NCI-H524 (cell line): ENCODE measurements at places on chromosomes 12 and 14.

DNA sequence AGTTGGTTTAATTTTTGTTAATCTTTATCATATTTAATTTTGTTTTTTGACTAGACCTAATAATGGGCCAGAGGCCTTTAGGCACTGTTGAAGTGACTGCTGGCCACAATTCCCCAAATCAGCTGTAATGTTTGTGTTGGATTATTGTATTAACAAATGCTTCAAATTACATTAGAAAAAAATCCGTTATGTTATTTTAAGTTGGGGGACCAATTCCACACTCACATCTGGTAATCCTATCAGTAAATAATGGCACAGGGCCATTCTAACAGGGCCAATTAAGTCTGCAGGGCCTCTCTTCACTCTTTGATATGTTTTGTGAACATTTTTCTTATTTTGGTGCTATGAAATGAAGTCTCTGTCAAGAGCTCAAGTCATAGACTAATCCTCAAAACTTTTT is 39.6 kb downstream of the CHST11 start:
- no peak for DNase-seq

DNA sequence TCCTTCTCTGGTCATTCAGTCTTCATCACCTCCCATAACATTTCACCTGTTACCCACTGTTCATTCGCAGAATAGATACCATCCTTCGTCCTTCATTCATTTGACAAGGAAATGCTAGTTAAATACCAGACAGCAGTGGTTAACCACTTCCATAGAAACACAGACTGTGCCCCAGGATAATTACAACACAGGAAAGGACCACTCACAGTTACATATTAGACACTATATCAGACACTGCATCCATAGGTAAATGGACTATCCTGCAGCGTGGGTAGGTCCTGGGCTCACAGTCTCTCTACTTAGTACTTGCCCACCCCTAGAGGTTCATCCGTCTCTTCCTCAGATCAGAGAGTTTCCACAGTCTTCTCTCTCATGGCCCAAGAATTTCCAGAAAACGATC is 1044.6 kb downstream of the VRK1 start:
- DNase-seq: no peak

DNA sequence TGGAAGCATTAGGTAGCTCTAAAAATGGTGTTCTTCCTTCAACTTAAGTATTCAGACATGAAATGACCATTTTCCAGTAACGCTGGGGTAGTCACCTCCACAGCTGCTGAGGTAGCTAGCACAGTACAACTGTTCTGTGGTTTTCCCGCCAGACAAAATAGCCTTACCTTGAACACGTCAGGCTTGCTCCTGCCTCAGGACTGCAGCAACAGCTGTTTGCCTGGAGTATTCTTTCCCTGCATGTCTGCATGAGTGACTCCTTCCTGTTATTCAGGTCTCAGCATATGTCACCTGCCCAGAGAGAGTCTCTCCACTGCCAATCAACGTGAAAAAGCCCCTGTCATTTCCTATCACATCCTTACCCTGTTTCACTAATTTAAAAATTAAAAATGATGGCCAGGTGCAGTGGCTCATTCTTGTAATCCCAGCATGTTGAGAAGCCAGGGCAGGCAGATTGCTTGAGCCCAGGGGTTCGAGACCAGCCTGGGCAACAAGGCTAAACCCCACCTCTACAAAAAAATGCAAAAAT is 37.9 kb downstream of the WDR89 start:
- DNase-seq: no peak

GRCh38 chr12:52644078-52644415 is 8.0 kb downstream of the KRT2 start:
- DNase-seq: no peak

DNA sequence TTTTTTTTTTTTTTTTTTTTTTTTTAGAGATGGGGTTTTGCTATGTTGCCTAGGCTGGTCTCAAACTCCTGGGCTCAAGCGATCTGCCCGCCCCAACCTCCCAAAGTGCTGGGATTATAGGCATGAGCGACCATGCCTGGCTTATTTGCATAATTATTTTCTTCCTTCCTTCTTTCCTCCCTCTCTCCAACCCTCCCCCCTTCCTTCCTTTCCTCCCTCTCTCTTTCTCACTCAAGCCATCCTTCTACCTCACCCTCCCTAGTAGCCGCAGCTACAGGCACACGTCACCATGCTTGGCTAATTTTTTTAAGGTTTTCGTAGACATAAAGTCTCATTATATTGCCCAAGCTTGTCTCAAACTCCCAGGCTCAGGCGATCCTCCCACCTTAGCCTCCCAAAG is 83.8 kb downstream of the PEBP1 start:
- DNase-seq: no peak

DNA sequence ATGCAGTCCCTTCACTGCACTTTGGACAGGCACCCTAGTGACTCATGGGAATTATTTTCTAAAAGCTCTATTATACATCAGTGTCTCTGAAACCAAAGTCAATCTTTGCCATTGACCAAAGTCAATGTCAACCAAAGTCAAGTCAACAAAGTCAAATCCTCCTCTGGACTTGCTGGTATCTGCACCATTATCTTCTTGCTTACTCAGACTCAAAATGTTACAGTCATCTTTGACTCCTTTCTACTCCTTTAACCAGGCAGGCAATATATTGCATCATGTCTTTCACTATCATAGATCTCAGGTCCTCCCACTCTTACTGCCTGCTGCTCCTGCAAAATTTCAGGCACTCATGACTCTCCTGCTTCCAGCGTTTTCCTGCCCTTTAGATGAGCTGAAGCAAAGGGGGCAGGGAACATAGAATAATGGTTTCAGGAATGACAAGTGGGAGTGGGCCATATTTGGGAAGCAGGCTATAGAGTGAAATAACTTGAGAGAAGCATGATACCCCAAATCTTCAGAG is 39.2 kb downstream of the IGF1 start:
- no peak for DNase-seq

- DNase-seq: no peak
Observed at GRCh38 chr14:58628406-58628805, 9.4 kb upstream of the DACT1 start.

- peak; percentile 38 for DNase-seq
Observed at GRCh38 chr12:123905319-123905925, 67.2 kb downstream of the CCDC92 start.

DNA sequence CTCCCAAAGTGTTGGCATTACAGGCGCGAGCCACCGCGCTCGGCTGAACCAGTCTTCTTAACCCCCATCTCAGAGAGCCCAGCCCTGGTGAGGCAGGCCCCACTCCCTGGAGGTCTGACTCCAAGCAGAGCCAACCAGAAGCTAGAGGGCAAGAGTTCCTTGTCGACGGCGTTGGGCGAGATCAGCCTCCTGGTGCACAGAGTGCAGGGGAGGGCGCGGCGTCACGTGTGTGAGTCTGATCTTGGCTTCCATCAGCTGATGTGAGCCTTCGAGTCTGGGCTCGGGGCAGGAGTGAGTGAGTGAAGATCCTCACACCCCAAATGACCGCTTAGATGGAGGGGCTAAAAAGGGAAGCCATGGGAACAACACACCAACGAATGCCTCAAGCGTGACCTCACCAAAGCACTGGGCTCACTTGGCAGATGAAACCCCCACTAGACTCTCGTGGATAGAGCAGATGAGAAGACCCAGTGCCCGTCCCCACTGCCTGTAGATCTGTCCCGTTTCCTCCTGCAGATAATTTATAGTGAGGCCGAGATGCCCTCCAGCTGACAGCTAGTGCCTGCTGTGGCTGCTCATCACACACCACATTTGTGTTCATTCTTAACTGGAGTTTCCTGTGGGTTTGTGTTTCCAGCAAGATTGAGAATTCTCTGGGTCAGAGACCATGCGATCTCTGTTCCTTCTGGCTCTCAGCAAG is 28.6 kb upstream of the ADGRD1 start:
- no peak for DNase-seq

DNA sequence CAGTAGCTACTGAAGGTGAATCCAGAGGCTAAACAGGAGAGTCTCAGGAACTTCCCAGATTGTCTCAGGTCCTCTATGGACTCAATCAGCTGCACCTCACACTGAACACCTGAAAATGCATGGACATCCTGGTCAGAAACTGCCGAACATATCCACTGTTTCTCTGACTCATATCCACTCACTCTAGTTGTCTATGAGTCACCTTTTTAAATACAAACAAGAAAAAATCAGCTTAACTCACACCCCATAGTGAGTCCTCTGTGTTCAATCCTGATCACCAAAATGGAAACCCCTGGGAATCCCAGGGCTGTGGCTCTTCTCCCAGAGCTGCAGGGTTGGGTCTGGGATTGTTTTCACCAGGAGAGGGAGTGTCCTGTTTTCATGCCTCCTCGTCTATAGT is 556.7 kb downstream of the TMEM121 start:
- DNase-seq: no peak

GRCh38 chr12:1872001-1872400 is 46.5 kb downstream of the CACNA2D4 start:
- no peak for DNase-seq

- no peak for DNase-seq
Observed at GRCh38 chr14:86847140-86847539, 1145.8 kb downstream of the GALC start.

GRCh38 chr12:64824500-64825142 is at the start of gene TBC1D30:
TBC1D30 (plus strand) TSS chr12:64824647; CDS start chr12:64824880, 233 bp downstream.
- DNase-seq: peak; percentile 51

DNA sequence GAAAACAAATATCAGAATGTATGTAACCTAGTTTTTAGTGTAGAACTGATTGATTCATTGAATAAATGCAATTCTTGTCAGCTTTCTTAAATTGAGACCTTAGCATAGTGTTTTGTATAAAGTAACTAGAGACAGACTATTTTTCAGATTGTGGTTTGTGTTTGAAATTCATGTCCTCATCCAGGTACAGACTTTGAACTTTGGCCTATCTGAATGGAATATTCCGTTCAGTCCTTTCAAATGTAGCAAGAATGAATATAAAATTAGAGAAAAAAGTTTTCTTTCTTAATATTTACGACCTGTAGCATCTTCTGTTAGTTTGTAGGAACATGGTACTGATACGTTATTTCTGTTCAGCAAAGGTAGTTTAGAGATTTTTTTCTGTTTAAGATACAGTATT is 378.4 kb upstream of the RGS6 start:
- no peak for DNase-seq

DNA sequence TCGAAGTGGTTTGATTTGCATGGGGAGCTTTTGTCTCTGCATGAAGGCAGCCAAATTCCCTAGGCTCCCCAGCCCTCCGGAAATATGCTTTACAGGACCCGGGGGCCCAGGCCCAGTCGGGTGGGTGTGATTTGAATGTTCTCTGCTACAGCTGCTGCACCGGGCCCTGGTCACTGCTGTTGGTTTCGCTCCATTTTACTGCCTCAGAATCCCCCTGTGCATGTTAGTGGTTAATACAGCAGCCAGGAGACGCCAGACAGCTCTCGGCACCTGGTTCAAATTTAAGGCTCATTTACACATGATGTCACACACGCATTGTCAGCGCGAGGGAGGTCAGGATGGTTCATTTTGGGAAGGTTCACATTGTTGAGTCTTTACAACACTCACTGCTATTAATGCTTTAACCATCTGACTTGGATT is 99.6 kb downstream of the SLC38A6 start:
- no peak for DNase-seq

DNA sequence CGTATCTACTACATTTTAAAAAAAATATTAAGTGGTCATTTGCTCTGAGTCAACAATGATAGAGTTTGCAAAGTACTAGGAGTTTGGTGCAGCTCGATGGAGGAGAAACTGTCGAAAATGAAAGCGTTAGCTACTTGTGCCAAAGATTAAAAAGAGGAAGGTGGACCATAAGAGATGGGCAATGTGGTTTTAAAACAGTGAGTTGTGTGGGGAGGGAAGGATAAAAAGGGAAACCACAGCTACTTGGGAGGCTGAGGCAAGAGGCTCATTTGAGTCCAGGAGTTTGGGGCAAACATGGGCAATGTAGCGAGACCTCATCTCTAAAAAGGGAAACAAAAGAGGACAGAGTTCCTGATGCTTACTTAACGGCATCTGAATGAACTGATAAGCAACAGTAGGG is 18.2 kb upstream of the STRAP start:
- DNase-seq: no peak

- DNase-seq: no peak
Observed at GRCh38 chr14:61476105-61476753, 154.8 kb downstream of the PRKCH start.

GRCh38 chr12:19196959-19197630 is 67.6 kb downstream of the PLEKHA5 start:
- DNase-seq: no peak

DNA sequence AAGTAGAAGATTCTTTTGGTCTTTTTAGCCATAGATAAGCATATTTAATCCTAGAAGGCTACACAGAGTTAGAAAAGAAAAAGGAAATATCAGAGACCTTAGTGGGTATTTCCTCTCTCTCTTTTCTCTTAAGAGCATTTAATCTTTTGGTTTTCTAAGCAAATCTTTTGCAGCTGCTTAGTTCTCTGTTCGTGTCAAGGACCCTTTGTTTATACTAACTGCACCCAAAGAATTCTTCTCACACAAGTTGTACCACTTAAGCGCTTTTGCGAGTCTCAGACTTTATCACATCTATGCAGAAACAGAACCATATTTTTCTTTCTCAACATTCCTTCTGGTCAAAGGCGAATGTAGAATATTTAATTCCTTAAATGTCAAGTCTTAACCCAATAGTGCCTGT is 17.9 kb upstream of the NID2 start:
- no peak for DNase-seq

DNA sequence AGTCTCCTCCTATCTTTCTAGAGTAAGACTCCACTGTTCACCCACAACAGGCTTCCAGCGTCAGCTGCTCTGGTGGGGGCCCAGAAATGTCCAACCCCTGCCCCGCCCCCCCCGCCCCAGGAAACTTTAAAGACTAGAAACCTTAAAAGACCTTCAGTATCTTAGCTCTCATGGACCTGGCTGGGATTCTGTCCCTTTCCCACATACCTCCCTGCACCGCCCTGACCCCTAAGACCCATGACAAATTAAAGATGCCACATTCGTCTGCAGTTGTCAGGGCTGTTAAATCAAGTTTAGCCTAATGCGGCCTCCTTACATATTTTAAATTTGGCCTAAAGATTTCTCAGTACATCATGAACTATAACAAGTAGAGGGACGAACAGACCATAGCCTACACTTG is 10.0 kb upstream of the SERPINA10 start:
- no peak for DNase-seq

GRCh38 chr14:94517641-94518257 is 8.5 kb upstream of the SERPINA12 start:
- DNase-seq: no peak

GRCh38 chr14:23095196-23096108 is at the start of gene C14orf119:
C14orf119 (plus strand) TSS chr14:23095505; CDS start chr14:23097659, 2,154 bp downstream.
- DNase-seq: no peak
